ENCODE measurements at places on chromosomes 7 and 10.
A peak's percentile ranks its signal among the peaks of the same experiment; 100 is the strongest.

DNA sequence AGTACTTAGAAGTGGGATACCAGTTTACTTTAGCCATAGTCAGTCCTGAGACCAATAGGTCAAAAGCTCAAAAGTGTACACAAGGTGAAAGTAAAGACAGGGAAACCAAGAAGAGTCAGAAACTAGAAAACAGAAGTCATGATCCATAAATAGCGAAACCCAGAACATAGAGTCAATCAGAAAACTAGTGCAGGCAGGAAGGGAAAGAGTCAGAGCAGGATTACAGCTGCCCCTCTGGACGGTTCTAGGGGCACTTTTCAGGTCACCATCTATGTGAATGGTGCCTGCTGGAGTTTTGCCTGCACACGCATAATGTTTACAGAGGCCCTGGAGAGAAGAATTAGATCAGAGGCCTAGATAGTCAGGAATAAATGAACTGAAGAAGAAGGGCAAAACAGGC is 22.4 kb upstream of the DMTF1 start:
- no peak for DNase-seq

GRCh38 chr7:27184337-27185012 is 557 bp downstream of the HOXA11 start:
- no peak for DNase-seq

GRCh38 chr7:38448054-38448453 is 174.6 kb upstream of the TARP start:
- no peak for DNase-seq

GRCh38 chr10:94046098-94046497 is 52.4 kb downstream of the PLCE1 start:
- DNase-seq: no peak

DNA sequence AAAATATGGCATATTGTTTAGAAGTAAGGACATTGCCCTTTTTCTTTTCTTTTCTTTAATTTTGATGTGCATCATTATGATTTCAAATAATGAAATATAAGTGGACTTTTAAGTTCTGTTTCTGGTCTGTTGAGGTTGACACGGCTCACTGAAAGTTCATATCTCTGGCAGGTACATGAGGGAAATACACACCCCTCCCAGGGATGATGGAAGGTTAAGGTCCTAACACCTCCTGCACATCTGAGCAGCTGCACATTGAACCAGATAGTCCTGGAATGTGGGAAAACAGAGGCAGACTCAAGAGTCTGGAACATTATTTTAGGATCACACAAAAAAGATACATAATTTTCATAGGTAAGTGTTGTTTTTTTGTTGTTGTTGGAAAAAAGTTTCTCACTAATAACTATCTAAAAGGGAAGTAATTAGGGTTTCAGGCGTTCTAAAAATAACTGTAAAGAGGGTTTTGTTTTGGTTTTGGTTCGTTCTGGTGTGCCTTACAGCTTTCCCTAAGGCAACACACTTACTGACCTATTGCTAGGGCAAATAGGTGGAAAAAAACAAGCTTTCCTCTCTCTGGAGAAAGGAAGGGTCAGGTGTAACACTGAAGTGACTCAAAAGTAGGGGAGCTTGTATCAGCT is 201.2 kb upstream of the PRKCQ start:
- no peak for DNase-seq

GRCh38 chr7:139004321-139005090 is 23.3 kb upstream of the KIAA1549 start:
- DNase-seq: no peak

- no peak for DNase-seq
Observed at GRCh38 chr7:114864278-114864677, 57.6 kb upstream of the MDFIC start.

DNA sequence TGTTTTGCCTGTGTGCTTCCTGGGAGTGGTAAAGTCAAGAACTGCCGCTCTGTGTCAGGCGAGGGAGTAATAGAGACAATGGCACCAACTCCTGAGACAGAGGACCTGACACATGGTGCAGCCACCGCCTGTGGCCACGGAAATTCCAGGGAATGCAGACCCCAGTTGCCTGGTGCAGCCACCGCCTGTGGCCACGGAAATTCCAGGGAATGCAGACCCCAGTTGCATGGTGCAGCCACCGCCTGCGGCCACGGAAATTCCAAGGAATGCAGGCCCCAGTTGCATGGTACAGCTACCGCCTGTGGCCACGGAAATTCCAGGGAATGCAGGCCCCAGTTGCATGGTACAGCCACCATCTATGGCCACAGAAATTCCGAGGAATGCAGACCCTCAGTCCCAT is 8.7 kb downstream of the DIP2C start:
- DNase-seq: no peak

DNA sequence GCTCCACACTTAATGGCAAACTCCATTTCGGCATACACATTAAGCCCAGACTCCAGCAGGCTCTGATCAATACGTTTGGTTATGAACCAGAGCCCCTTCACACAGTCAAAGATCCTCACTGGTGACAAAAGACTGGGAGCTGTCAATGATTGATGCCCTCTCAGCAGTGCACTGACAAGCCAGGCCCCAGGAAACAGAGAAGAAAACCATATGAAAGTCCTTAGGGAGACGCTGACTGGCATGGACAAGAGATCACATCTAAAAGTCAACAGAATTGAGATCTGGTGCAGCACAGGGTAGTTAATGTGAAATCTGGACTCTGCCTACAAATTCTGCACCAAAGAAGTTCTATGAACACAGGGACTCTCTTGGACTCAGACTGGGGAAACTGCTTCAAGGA is 600.9 kb upstream of the NRP1 start:
- DNase-seq: no peak

DNA sequence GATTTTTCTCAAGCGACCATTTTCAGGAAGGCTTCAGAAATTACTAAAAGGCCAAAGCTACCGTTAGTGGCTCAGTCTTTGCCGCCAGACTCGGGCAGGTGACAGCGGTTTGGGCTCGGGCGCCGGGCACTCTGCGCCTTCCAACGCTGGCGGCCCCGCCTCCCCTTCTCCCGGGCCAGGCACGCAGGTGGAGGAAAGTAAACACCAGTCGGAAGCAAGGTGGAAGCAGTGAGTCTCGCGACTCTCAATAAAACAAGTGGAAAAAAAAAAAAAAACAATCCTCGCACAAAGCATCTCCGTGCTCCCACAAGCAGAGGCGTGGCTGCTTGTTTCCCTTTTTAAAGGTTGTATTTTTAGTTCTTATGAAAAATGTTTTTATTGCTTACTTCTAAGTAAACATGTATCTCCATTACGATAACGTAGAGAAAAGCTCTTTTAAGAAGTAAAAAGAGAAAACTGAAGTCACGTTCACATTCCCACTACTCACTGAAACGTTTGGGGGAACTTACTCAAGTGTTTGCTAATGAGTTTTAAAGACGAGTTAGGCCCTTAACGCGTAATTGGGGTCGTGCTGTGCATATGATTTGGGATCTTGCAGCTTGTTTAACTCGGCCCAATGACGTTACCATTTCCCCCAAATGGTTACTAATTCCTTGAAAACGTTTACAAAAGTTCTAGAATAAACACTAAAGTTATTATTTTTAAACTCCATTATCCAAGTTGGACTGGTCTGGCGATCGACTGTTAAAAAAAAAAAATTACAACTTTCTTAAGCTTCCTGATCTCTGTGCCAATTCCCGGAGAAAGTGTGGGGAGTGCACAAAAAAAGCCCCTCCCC is 864 bp downstream of the CDCA7L start:
- DNase-seq: no peak

GRCh38 chr10:29710128-29710527 is 75.4 kb upstream of the SVIL start:
- no peak for DNase-seq

GRCh38 chr10:80173466-80173865 is 31.9 kb downstream of the ANXA11 start:
- DNase-seq: no peak

DNA sequence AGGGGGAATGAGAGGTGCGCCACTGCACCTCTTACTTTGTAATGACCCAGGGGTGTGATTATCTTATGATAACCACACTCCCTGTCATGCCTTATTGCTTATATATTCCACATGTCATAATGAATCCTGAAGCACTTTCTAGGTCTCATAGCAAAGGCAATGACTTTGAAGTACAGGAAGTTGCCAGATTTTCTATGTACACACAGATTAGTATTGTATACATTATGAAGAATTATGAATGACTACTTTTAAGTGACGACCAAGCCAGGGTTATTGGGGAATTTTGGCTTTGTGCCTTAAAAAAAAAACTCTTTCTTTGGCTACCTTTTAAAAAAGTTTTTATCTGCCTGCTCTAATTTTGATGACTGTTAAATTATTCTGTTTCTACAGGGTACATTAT is 269.6 kb downstream of the MDFIC start:
- DNase-seq: no peak

- DNase-seq: no peak
Observed at GRCh38 chr10:76497666-76498065, 1066.2 kb downstream of the LRMDA start.

DNA sequence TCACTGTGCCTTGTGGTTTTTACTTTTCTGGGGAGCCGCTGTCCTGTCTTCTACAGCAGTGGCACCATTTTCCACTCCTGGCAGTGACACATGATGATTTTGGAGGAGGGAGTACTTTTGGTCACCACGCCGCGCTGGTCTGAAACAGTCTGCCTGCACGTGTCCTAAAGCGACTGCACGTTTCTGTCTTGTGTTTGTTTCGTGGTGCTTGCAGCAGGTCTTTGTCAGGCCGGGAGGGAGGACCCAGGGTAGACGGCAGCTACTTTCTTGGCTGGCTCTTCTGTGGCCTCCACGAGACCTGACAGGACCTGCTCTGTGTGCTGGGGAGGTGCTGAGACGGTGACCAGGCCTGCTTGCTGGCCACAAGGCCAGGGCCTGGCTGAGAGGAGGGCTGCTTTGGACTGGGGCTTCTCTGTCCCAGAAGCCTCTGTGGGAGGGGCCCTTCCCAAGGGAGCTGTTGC is 82.0 kb downstream of the GLRX3 start:
- DNase-seq: no peak

DNA sequence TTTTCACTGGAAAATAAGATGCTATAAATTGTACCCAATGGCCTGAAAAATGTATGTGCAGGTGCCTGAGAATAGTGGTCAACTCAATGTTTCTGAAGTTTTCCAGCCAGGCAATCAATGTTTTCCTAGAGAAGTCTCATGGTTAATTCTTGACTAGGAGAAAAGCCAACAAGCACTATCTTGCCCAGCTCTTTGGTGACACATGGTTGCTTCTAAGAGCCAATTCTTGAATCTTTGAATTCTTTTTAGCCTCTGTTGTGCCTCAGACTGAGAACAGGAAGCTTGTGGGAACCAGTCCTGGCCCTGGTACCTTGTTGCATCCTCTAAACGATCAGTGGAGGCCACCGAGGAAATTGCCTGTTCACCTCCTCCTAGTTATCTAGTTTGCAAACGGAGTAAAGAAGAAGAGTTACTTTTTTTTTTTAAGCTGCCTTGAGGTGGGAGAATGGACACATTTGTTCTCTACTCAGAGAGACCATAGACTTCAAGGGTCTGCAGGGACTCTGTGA is 144.0 kb upstream of the MKLN1 start:
- DNase-seq: no peak

- no peak for DNase-seq
Observed at GRCh38 chr7:132307465-132307864, 268.8 kb downstream of the PLXNA4 start.

DNA sequence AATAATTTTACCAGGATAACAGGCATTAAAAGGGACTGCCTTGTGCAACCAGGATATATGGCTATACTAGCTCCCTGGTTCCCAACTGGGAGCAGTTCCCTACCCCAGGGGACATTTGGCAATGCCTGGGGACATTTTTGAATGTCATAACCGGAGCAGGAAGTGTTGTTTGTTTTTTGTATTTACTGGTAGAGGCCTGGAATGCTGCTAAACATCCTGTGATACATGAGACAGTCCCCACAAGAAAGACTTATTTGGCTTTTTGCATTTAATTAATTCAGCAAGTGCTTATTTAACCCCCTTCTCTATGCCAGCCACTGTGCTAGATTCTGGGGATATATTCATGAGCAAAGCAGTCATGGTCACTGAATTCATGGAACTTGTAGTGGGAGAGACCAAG is 181.2 kb downstream of the BBS9 start:
- DNase-seq: no peak

- no peak for DNase-seq
Observed at GRCh38 chr10:60834401-60834800, 56.1 kb downstream of the CDK1 start.

- DNase-seq: peak; percentile 77
Observed at GRCh38 chr10:11986593-11987216, 55.9 kb downstream of the UPF2 start.

DNA sequence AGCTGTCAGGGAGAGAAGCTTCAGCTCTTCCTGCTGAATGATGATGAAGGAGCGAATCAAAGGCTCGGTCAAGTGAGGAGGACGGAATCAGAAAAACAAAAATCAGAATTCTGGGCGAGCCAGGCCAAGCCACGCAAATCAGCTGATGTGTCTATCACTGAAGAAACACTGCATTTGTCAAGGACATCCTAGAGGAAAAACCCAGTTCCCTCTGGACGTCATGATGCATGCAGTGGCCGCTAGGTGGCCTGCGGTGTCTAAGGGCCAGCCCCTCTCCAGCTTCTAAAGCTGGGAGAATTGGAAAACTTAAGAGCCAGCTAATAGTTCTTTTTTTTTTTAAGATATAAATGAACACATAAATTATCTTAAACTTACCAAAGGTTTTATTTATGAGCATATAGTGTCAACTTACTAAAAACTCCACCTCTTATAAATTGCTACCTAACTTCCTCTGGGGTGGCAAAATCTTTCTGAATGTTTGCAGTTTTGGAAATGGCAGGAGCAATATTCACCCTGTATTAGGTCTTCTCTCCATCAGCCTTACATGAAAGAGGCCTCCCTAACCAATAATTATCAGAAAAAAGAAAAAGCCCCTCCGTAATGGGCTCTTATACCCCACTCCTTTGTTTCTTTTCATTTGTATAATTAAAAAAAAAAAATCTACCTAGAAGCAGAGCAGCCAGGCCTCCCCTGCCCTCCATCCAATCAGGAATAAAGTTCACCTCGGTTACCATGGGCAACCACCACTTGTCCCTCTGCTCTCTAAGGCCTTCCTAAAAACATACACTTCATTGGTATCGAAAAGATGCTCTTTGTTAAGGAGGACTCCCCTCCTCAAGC is 186.8 kb downstream of the USP6NL start:
- peak; percentile 30 for DNase-seq

DNA sequence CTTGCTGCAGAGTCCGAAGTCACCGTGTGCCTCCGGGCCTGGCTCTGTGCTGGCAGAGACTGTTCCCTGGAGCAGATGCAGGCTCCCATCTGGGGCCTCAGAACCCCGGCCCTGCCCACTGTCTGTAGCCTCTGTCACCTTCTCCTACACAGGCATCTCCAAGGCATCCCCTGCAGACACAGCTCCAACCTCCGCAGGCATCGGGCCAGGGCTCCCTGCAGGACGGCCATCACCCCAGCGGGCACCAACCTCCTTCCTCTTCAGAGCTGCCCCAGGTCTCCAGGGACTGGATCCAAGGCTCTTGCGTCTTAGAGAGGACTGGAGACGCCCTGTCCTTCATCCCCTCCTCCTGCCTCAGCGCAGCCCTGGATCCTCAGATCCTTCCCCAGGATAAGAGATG is 69.9 kb upstream of the MYL10 start:
- no peak for DNase-seq

- DNase-seq: no peak
Observed at GRCh38 chr7:131501422-131501821, 55.0 kb downstream of the PODXL start.

Data from stromal cell of bone marrow (primary cell).